Ecto neural progenitor cell (in vitro differentiated cells): ENCODE measurements at places on chromosomes 16 and 17.

DNA sequence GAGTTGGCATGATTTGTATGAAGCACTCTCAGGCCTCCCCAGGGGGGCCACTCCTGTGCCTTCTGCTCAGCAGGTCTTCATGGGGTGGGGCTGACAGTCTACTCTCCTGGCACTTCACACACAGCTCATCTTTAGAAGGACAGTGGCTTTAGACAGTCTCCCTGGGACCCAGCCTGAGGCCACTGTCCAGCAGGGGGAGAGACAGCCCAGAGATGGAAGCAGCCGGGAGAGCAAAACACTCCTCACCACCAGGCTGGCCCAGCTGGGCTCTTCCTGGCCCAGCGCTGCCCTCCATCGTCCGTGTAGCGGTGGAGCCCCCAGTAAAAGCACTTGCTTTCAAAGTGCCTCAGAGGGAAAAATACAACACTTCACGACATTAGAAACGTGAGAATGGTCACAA lies 62.0 kb upstream of the CRHR1 start:
- peak; percentile 82 for DNase-seq

DNA sequence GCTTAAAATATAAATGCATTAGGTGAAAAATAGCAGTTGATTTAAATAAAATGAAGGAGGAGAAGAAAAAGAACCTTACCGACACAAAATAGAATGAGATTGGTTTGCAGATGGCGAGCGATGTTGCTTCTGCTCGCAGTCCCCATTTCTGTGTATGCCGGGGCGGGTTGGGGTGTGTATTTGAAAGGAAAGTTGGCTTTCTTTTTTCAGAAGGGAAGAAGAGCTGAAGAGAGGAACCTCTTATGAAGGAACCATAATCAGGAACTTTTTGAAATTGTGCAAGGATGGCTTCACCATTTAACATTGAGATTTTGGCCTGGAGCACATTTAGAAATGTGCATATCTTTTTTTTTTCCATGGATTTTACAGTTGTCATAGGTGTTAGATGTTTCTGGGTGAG lies at the start of gene IGSF6:
Gene IGSF6, minus strand, starts transcription at position 156 of the 400 bp plus-strand sequence. Its CDS starts 10 bp downstream, at position 146.
- no peak for DNase-seq

GRCh38 chr16:17350207-17350606 lies 120.6 kb downstream of the XYLT1 start:
- no peak for DNase-seq

DNA sequence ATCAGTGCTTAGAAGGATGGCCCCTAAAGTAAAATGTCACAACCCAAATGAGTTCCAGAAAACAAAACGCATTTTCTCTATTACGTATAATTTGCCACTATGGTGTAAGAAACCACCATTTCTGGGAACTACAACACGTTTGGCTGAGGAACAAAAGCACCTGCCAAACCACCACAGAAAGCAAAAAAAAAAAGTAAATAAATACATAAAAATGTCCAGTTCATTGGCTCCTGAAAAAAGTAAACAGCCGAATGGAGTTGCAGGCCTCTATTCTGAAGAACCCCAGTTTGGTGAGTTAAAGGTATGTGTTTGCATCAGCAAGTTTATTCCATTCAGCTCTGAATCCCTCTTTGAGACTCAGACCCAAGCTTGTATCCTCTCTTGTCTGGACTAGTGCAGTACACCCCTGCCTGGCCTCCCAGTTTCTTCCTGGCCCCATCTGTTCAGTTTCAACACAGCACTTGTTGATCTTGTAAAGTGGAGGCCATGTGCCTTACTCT lies 36.9 kb downstream of the ERN1 start:
- no peak for DNase-seq

GRCh38 chr17:17835415-17836249 lies 1.2 kb downstream of the SREBF1 start:
- no peak for DNase-seq

GRCh38 chr16:4535627-4536108 lies 2.9 kb downstream of the CDIP1 start:
- no peak for DNase-seq
